ENCODE measurements at places on chromosomes 11 and 22. TPM values are rescaled to one million over a fixed set of nuclear protein-coding genes. Genes with fewer than 3 reads are reported as not detected.
A peak's percentile ranks its signal among the peaks of the same experiment; 100 is the strongest.

- no peak overlapping the region for H3K4me3 ChIP-seq
- no peaks in the 10 kb centered on the region for H3K36me3 ChIP-seq
- no peaks in the 10 kb centered on the region for H3K4me1 ChIP-seq
- DNase-seq = no peak
- H3K27ac ChIP-seq = no peak overlapping the region
These were observed 734.7 kb downstream of the KCNA4 start for GRCh38 chr11:29282088-29282487.

DNA sequence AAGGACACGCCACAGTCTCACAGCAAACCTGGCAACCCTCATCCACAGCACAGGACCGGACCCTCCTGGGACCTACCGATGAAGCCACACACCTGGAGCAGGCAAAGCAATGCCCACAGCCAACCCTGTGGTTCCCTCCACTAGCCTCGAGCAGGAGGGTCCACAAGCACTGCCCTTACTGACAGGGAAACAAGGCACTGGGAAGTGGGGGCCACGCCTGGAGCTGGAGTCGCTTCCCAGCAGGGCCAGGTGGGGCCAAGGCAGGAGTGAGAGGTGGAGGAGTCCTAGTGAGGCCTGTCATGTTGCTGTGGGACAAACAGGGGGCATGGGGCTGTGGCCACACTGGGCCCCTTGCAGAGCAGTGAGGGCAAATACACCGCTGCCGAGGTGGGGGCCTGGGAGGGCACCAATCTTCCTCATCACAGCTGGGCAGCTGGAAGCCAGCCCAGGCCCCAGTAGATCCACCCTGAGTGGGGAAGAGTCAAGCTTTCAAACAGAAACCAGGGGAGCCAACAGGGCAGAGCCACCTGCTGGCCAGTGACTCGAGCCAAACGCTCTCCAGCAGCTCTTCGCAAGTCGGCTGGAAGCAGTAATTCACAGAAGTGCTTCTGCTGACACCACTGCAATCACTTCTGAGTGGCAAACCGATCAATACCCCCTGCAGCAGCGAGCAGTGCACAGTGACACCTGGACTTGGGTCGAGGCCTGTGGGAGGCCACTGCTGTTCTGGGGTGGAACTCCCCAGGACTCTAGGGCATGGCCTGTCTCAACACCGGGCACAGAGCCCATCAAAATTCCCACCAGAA is 13.7 kb downstream of the SULT4A1 start:
- H3K36me3 ChIP-seq = no peaks in the 10 kb centered on the region
- peaks cover 55% of the 10 kb centered on the region for H3K27me3 ChIP-seq
- peaks cover 4% of the 10 kb centered on the region for H3K4me1 ChIP-seq
- H3K27ac ChIP-seq = no peak overlapping the region
- DNase-seq = peak; percentile 36
- no peak overlapping the region for H3K4me3 ChIP-seq

- no peak overlapping the region for H3K4me3 ChIP-seq
- H3K36me3 ChIP-seq = no peaks in the 10 kb centered on the region
- H3K27me3 ChIP-seq = no peaks in the 10 kb centered on the region
- DNase-seq = no peak
- H3K4me1 ChIP-seq = no peaks in the 10 kb centered on the region
These were observed 1112.0 kb upstream of the CCDC90B start for GRCh38 chr11:84398017-84398626.

DNA sequence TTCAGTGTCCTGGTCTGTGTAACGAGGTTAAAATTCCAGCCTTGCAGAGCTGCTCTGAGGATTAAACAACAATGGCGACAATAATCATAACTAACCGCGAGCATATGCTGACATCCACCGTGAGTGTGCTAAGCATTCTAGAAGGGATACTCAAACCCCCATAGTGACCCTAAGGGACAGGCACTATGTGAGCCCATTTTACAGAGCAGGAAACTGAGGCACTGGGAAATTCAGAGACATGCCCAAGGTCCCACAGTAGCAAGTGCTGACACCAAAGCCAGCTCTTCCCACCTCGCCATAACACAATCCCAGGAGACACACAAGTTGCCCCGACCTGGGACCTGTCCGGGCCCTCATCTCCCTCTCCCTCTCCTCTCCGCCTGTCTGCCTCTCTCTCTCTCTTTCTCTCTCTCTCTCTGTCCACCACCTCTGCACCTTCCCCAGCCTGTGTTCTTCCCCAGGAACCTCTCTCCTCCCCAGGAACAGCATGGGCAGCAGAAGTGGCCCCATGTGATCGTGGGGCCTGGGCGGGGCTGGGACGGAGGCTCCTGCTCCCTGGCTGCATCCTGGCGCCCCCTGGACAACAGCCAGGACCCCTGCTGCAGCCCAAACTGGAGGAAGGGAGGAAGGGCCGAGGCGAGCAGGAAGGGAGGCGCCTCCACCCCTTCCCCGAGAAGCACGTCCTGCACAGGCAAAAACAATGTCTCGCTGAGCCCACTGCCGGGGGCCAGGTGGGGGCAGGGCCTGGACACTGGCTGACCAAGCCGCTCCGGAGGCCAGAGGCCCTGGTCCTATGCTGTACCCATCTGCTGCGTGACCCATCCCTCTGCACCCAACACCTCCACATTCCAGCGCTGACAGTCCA is 14.8 kb upstream of the MFNG start:
- H3K27ac ChIP-seq = peak overlapping the region; percentile 90
- H3K4me1 ChIP-seq = peaks cover 92% of the 10 kb centered on the region
- H3K36me3 ChIP-seq = peaks cover 26% of the 10 kb centered on the region
- peak; percentile 77 for DNase-seq

- H3K4me1 ChIP-seq = peaks cover 11% of the 10 kb centered on the region
- H3K36me3 ChIP-seq = peaks cover 53% of the 10 kb centered on the region
- no peak overlapping the region for H3K4me3 ChIP-seq
- no peak for DNase-seq
These were observed 54.7 kb upstream of the SLC25A1 start for GRCh38 chr22:19233189-19233661.

- no peaks in the 10 kb centered on the region for H3K36me3 ChIP-seq
- H3K4me3 ChIP-seq = no peak overlapping the region
- no peak overlapping the region for H3K27ac ChIP-seq
- peaks cover 8% of the 10 kb centered on the region for H3K27me3 ChIP-seq
- no peaks in the 10 kb centered on the region for H3K4me1 ChIP-seq
These were observed 163.7 kb downstream of the PKNOX2 start for GRCh38 chr11:125328225-125328580.

DNA sequence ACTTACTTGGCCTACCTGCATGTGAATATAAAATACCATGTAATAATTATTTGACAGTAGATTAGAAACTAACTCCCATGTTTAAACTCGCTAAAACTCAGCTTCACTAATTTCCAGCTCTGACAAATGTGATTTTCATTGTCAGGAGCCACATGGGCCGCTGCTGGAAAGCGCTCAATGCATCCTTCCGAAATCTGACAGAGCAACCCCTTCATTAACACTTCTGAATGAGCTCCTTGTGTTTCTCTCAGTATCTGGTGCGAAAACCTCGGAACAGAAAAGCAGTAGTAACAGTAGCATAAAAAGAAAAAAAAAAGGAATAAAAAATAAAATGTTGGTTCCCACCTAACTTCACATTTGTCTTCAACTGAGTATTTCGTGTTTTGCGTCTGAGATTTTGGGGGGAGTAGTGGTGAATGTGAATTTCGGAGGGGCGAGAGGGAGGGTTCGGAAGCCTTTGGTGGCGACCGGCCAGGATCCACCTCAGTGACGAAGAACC is 710 bp downstream of the MTCH2 start:
- H3K4me1 ChIP-seq = peaks cover 19% of the 10 kb centered on the region
- peaks cover 23% of the 10 kb centered on the region for H3K36me3 ChIP-seq
- no peaks in the 10 kb centered on the region for H3K27me3 ChIP-seq
- DNase-seq = no peak
- H3K27ac ChIP-seq = peak overlapping the region; percentile 93

- no peak overlapping the region for H3K4me3 ChIP-seq
- no peak overlapping the region for H3K27ac ChIP-seq
- H3K27me3 ChIP-seq = no peaks in the 10 kb centered on the region
- H3K4me1 ChIP-seq = peaks cover 26% of the 10 kb centered on the region
- no peak for DNase-seq
These were observed 225.8 kb downstream of the ETS1 start for GRCh38 chr11:128361451-128362020.

- H3K4me3 ChIP-seq = no peak overlapping the region
- DNase-seq = no peak
- H3K36me3 ChIP-seq = no peaks in the 10 kb centered on the region
These were observed 77.2 kb downstream of the TMPRSS5 start for GRCh38 chr11:113628912-113629311.

DNA sequence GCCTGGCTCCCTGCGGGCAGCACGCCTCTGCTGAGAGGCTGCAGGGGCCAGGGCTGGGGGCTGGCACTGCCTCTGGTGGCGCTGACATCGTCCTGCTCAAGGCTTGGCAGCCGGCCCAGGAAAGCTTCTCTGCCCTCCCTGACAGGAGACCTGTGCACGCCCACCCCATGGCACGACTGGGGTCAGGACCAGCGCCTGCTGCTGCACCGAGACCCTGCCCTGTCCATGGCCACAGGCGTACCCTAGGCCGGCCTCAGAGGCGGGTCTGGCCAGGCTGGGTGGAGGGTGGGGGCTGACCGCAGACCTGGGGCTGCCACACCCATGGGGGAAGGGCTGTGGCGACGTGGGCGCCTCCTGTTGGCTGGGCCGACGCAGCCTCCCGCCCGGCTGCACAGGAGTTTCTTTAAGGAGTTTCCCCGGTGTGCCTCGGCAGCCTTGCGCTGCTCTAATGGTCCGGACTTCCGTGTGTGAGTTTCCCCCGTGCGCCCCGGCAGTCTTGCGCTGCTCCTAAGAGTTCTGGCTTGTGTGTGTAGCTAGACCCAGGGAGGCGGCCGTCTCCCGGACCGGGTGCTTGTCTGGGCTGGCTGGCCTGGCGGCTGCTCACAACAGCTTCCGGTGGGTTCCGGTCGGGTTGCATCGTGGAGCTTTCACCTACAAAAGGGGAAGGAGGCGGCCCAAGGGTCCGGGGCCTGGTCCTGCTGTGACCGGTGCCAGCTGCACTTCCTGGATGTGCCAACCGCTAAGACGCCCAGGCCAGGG is 4.6 kb downstream of the TRABD start:
- H3K36me3 ChIP-seq = peaks cover 17% of the 10 kb centered on the region
- H3K27me3 ChIP-seq = no peaks in the 10 kb centered on the region
- H3K27ac ChIP-seq = peak overlapping the region; percentile 88
- H3K4me3 ChIP-seq = peak overlapping the region; percentile 65
- DNase-seq = peak; percentile 84

GRCh38 chr11:102656528-102656927 is 31.4 kb upstream of the MMP20 start:
- H3K27ac ChIP-seq = no peak overlapping the region
- peaks cover 18% of the 10 kb centered on the region for H3K27me3 ChIP-seq
- no peak overlapping the region for H3K4me3 ChIP-seq
- H3K4me1 ChIP-seq = no peaks in the 10 kb centered on the region

DNA sequence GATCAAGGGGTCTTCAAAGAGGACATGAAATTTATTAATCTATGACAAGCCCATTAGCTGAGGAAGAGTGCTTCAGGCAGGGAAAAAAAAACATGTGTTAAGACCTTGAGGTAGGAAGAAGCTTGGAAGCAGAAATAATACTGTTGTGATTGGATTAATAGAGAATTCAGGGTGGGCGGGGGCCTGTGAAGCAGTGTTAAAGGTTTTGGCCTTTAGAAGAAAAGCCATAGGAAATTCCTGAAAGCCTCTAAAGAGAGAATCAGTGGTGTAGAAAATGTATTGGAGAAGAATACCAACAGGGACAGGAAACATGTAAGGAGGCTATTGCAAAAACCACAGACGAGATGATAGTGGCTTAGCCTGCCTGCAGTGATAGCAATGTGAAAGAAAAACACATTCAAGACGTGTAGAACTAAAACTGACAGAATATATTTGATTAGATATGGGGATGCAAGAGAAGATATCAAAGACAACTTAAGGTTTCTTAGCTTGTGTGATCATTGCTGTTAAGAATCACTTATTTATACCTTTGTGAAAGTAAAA is 404.4 kb upstream of the ANO3 start:
- H3K4me1 ChIP-seq = peaks cover 7% of the 10 kb centered on the region
- H3K36me3 ChIP-seq = no peaks in the 10 kb centered on the region
- H3K4me3 ChIP-seq = no peak overlapping the region
- H3K27me3 ChIP-seq = no peaks in the 10 kb centered on the region
- no peak for DNase-seq

DNA sequence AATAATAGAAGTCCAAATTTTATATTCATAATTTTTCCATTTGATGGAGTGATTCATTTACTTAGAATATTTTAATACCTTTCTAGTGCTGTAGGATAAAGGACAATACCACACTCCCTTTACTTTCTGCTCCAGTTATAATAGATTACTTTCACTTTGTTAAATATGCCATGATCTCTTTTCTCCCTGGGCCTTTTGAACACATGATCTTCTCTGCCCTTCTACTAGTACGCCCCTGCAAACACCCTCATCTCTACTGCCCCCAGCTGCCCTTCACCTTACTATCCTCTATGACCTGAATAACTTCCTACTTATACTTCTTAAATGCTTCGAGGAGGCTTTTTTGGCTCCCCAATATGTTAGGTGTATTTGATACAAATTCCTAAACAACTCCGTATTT is 177.3 kb downstream of the GUCY1A2 start:
- no peaks in the 10 kb centered on the region for H3K27me3 ChIP-seq
- H3K27ac ChIP-seq = no peak overlapping the region
- H3K4me3 ChIP-seq = no peak overlapping the region
- no peak for DNase-seq
- H3K4me1 ChIP-seq = no peaks in the 10 kb centered on the region
- H3K36me3 ChIP-seq = no peaks in the 10 kb centered on the region

- peaks cover 15% of the 10 kb centered on the region for H3K36me3 ChIP-seq
- peak; percentile 94 for DNase-seq
- peak within 1 kb of the TSS; percentile 95 for H3K27ac ChIP-seq
- peak within 1 kb of the TSS; percentile 84 for H3K4me3 ChIP-seq
- H3K4me1 ChIP-seq = peaks cover 79% of the 10 kb centered on the region
- H3K27me3 ChIP-seq = no peaks in the 10 kb centered on the region
These were observed at the start of gene PPARA for GRCh38 chr22:46150034-46150654. Gene PPARA, plus strand, starts transcription at chr22:46150526. Its CDS starts 47,858 bp downstream, at chr22:46198384.

DNA sequence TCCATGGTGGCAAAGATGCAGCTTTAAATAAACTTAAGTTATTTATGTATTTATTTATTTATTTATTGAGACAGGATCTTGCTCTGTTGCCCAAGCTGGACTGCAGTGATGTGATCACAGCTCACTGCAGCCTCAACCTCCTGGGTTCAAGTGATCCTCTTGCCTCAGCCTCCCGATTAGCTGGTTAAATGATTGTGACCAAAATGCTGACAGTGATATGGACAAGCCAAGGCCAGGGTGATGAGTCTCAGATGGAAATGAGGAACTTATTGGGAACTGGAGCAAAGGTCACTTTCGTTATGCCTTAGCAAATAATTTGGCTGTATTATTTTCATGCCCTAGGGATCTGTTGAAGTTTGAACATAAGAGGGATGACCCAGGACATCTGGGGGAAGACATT is 9.3 kb upstream of the LRP5 start:
- H3K4me3 ChIP-seq = no peak overlapping the region
- H3K36me3 ChIP-seq = no peaks in the 10 kb centered on the region
- H3K27me3 ChIP-seq = no peaks in the 10 kb centered on the region
- DNase-seq = no peak
- peaks cover 15% of the 10 kb centered on the region for H3K4me1 ChIP-seq

Gene C11orf86
- total RNA-seq = not detected

Gene MS4A10
- not detected for total RNA-seq

Gene GAS2
- total RNA-seq = 15.9 TPM

Gene PRODH
- total RNA-seq = 13.3 TPM
